ENCODE measurements at places on chromosomes 13 and 19.

GRCh38 chr13:54852831-54853230, 1824.2 kb downstream of the OLFM4 start:
- no peak for DNase-seq

DNA sequence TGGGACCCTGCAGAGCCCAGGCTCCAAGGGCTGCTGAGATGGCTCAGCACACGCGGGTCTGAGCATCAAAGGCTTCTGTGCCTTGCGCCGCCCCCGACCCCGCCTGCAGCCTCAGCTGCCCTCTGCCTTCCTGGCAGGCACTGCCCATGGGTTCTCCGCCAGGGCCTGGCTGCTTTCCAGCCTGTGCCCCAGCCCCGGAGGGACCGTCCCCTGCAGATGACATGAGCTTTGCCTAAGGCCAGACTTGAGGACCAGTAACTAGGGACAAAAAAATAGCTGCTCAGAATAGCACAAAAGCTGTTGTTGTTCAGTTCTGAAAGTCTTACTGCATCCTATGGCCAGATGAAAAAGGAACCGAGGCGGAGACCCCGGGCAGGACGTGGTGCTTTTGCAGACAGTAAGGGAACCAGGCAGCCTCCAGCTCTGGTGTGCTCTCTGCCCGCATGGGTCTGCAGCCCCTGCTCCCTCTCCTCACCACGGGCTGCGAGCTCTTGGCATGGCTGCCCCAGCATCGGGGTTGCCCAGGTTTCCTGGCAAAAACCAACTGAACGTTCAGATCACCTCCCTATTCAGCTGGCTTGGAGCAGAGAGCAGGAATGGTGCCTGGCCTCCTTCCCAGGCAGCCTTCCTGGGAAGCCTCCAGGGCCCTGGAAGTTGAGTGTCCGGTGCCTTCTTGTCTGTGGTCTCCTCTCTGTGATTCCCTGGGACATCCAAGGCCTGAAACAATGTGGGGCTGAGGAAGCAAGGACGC, 12.5 kb upstream of the CFAP97D2 start:
- DNase-seq, result no peak

DNA sequence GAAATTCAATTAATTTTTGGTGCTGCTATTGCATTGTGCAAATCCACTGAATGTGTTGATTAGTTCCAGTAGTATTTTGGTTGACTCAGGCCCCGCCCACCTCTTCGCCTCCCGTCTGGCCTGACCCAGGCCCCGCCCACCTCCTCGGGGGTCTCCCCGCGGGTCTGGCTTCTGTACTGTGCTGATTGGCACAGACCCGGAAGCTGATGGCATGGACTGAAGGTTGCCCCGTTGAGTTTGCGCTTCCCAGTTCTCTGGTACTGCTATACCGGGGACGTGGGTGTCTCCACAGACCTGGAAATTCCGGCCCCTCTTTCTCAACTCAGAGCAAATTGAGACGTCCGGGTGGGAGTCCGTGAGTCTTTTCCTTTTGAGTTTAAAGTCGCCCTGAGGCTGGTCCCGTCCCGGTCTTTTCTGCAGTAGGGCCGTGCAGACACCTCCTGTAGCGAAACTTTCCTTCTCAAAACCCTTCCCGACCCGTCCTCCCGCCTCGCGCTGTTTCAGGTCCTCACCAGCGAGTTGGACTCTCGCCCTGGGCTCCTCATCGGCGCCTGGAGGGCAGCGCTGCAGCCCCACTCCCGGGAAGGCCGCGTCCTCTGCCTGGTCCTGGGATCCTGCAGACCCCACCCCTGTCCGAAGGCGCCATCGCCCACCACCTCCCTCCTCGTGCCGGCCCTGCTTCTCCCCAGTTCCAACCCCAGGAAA, 14.8 kb downstream of the ZNF701 start:
- no peak for DNase-seq

- no peak for DNase-seq
These were observed 24.1 kb downstream of the LGALS16 start for GRCh38 chr19:39679791-39680168.

DNA sequence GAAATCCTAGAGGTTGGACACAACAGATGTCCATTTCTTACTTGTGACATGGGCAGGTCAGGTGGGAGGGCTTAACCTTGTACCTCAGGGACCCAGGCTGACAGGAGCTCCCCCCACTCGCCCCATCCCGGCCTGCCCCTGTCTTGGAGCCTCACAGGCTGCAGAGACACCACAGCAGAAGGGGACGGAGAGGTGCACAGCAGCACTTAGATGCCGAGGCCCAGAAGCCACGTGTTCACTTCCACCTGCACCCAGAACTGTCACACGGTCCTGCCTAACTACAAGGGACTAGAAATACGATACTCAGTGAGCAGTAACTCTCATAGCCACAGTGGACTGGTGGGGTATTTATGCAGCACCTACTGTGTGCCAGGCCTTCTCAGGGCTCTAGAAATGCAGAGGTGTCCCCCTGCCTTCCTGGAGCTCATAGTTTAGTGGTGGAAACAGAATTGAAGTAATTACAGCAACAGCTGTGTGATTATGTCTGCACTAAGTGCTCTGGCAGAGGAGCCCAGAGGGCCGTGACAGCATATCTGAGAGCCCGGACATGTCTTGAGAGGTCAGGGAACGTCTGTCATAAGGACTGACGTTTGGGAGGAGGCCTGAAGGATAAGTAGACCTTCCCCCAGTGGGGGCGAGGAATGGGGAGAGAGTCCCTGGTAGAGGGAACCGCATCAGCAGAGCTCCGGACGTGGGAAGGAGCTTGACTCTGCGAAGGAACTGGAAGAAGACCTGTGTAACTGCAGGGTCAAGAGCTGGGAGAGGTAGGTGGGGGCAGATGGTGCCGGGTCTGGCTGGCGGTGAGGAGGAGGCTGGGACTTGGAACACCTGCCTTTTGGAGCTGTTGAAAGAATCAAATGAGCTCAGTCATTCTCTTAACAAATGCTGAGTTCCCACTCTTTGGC, 130.0 kb downstream of the SIPA1L3 start:
- no peak for DNase-seq

DNA sequence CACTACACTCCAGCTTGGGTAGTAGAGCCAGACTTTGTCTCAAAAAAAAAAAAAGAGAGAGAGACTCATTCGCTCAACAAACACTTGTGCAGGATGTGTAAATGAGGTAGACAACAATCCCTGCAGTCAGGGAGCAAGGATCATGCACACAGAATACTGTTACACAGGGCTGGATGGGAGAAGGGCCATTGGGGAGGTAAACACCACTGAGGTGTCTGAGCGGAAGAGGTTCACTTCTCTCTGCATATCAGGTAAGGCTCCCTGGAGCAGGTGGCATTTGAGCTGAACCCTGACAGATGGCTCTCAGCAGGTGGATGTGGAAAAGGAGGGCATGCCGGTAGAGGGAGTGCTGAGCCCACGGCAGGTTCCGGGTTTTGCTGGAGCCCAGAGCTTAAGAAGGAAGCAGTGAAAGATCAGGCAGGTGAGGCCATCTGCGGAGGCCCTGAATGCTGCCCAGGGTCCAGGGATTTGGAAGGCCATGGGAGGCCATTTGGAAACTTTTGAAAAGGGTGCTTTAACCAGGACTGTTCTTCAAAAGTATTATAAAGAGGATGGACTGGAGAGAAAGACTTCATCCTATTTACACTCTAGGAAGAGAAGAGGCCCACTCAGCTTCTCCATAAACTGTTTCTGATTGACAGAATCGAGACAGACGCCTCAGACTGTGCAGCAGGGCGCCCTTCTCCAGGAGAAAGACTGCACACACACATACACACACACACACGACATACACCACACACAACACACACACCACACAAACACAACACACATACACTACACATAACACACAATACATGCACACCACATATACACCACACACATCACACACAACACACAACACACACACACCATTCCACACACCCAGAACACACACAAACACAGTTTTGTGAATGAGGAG, 199.4 kb downstream of the USP12 start:
- no peak for DNase-seq

GRCh38 chr19:9658769-9659168, 16.1 kb downstream of the ZNF562 start:
- DNase-seq, result no peak

DNA sequence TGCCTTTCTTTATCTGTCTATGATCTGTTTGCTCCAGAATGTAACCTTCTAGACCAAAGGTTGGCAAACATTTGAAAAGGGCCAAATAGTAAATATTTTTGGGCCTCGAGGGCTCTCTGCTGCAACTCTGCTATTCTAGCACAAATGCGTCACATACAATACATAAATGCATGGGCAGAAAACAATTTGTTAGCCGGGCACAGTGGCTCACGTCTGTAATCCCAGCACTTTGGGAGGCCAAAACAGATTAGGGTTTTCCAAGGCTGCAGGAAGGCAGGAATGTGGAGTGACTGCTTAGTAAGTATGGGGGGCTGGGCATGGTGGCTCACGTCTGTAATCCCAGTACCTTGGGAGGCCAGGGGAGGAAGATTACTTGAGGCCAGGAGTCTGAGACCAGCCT, 21.9 kb upstream of the EVI5L start:
- no peak for DNase-seq

- no peak for DNase-seq
These were observed 134.3 kb upstream of the SLITRK5 start for GRCh38 chr13:87536899-87537298.

DNA sequence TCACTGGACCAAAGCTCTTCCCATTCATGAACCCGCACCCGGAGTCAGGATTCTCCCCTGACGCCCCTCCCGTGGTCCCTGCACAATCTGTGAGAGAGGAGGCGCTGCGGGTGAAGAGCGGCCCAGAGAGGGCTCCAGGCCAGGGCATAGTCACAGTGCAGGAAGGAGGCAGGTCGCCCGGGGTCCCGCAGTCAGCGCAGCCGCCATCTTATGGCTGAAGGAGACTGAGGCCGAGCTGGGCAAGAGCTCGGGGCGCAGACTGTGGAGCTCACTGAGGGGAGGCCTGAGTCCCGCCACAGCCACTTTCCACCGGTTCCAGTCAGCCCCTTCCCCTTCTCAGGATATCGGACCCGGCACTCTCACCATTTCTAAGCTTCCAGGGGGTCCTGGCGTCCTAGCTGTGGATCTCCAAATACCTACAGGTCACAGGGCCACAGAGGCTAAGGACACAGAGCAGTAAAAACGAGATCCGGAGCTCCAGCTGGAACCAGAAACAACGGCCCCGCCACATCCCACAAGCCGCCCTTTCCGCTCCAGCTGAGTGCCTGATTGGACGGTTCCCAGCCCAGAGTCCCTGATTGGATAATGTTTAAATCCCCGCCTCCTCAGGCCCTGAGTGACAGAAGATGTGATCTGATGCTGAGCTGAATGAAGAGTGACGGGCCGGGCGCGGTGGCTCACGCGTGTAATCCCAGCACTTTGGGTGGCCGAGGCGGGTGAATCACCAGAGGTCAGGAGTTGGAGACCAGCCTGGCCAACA, at the start of gene ZNF99:
TSS of gene ZNF99 (minus strand) at position 501 of the 760 bp plus-strand sequence. CDS start at position 366, 135 bp downstream.
- no peak for DNase-seq

GRCh38 chr19:33096005-33096404, 15.0 kb downstream of the GPATCH1 start:
- no peak for DNase-seq

- no peak for DNase-seq
These were observed 71.0 kb downstream of the ZNF568 start for GRCh38 chr19:36987091-36987490.

GRCh38 chr13:79522583-79522982, 41.6 kb downstream of the NDFIP2 start:
- no peak for DNase-seq

DNA sequence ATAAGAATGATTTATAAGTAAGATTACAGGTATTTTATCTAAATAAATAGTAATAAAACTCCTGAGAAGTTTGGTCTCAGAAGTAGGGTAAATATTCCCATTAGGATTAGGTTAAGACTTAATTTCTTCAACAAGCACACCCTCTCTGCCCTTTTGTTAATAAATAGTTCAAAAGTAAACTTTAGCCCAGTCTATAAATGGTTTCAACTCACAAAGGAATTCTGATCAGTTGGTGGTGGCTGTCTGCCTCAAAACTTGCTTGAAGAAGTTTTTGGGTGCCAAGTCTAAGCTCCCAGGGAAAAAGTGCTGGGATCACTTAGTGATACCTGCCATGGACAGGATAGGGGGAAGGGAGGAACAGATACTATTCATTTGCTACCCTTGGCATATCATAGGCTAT, 22.9 kb downstream of the MBNL2 start:
- no peak for DNase-seq
